H1 (cell line): ENCODE measurements at places on chromosomes 2 and 18.
A peak's percentile ranks its signal among the peaks of the same experiment; 100 is the strongest.

DNA sequence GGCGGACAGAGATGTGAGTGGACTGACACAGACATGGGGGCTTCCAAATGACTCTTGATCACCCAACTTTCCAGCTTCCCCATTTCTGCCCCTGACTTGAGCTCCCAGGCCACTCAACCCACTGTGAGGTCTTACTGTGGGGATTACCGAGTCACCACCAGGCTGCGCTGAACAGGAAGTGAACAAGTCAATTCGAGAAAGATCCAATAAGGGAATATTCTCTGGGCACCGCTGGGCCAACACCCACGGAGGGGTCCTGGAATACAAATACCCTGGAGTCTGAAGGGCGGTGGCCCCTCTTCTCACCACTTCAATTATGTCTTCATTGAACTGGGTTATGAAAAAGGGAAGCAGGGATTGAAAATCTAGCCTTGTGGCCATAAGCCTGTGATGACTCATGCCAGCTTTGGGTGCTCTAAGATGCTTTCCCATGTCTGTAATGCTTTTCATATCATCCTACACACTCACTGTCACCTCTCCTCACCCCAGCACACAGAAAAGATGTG is 37.7 kb downstream of the BCL11A start:
- H3K4me1 ChIP-seq, result peaks cover 51% of the 10 kb centered on the region
- 0 out of 2 replicates have a peak overlapping the region, but pooled peaks have one; percentile 6 for H3K27ac ChIP-seq
- no peak overlapping the region for H3K4me3 ChIP-seq
- no peak for DNase-seq

DNA sequence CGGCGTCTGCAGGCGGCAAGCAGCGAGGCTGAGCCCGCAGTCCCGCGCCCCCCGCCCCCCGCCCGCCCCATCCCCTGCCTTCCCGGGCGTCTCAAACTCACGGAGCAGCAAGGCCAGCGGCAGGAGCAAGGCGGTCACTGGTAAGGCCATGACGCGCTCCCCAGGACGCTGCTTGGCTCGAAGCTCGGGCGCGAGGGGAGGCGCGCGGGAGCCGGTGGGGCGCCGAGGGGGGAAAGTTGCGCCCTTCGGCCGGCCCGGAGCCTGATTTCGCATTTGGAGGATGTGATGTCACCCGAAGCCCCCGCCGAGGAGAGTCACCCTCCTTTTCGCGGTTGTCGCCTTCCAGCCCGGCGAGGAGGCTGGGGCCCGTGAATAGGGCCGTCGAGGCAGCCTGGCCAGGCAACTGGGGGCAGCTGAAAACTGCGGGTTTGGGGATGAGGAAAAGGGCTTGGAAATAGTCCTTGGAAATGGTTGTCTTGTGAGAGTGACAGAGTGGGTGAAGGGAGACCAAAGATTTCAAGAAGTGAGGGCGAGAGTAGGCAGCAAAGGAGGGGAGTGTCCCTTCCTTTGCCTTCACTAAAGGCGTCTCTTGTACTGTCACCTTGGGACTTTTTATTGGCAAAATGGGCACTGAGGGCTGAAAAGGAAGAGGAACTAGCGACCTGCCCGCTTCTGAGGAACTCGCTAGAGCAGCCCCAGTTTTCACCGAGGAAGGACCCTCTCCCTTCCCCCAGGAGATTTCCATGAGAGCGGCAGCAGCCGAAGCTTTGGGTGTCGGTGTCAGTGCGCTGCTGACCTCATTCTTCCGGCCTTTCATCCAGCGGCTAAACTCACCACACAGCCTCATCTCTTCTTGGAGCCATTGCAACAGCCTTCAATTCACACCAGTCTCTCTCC is at the start of gene CD8A:
Gene CD8A (minus strand): TSS at position 238 of the 897 bp plus-strand sequence. CDS start 88 bp downstream, at position 150.
- no peak within 1 kb of the TSS for H3K27ac ChIP-seq
- peak; percentile 67 for DNase-seq
- peaks cover 4% of the 10 kb centered on the region for H3K4me1 ChIP-seq

DNA sequence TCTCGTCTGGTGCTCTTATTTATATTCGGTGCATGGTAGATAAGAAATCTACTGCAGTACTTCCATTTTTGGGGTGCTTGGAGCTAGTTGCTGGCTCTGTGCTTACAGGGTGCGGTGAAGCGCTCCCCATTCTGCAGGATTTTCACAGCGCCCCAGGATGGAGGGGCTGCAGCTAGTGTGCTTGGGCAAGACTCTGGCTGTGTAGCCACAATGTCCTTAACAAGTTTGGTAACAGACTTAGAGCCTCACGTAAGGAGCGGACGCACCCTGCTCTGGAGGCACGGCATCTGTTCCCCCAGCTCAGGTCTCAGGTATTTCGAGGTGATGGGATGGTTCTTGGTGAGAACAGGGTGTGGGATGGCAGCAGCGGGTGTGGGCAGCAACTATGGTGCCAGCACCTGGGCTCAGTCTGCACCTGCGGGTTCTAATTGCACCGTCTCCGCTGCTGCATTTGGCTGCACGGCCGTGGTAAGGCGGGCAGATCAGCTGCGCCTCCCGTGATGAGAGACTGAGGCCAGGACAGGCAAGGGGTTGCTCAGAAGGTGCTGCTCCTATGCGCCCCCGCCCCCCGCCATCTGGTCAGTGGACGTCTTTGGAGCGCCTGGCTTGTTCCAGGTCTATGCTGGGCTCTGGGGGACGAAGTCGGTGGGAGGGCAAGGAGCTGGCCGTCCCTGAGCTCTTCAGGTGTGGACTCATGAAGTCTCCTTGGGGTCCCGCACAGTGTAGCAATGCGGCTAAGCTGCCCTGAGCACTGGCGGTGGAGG is 20.1 kb upstream of the ALLC start:
- H3K4me3 ChIP-seq, result no peak overlapping the region
- H3K4me1 ChIP-seq, result no peaks in the 10 kb centered on the region
- H3K27ac ChIP-seq, result no peak overlapping the region
- DNase-seq, result no peak
- H3K36me3 ChIP-seq, result no peaks in the 10 kb centered on the region
- H3K27me3 ChIP-seq, result no peaks in the 10 kb centered on the region; the same call in 1 of the 2 replicates

- peaks cover 16% of the 10 kb centered on the region for H3K4me1 ChIP-seq
- H3K27ac ChIP-seq, result no peak overlapping the region
- no peak overlapping the region for H3K4me3 ChIP-seq
- H3K36me3 ChIP-seq, result no peaks in the 10 kb centered on the region
Observed at GRCh38 chr2:144348846-144349245, 171.1 kb downstream of the ZEB2 start.

DNA sequence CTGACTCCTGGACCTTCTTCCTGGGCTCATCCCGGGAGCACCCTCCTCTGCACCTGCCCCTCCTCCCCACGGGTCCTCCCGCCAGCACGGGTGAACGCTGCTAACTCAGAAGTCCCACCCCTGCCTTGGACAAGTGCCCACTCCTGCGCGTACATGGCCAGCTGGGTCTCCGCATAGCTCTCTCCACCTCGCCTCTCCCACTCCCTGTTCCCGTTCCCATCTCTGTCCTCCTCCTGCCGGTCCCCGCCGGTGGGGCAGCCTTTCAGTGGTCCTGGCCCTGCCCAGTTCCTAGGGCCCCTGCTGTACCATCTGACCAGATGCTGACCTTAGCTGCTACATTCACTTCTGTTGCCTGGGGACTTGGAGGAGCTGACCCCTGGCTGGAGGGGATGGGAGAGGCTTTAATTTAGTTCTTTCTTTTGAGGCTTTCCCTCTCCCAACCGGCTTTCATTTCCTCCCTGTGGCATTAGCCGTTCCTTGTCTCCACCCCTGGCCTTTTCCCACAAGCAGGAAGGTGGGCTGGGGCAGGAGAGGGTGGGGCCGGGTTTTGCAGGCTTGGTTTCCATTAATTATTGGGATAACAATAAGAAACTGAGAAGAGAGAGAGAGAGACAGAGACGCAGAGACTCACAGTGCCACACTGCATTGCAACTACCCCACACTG is 136.1 kb downstream of the SH3BP4 start:
- no peak overlapping the region for H3K4me3 ChIP-seq
- no peak for DNase-seq
- H3K27ac ChIP-seq, result no peak overlapping the region
- no peaks in the 10 kb centered on the region for H3K36me3 ChIP-seq

DNA sequence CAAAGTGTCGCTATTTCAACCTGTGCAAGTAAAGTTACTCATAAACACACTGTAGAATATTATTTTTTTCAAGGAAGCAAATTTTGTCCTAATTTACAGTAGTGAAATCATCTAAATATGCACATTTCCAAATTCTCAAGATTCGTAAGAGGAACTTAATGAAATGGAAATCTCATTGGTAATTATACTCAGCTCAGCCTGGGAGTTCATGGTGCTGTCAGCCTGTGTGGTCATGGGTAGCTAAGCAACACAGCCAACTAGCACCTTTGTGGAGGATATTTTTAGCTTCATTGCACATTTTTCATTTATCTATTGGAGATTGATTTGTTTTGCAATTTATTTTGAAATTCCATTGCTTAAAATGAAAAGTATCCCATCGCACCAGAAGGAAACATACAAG is 975.7 kb upstream of the ZEB2 start:
- H3K36me3 ChIP-seq, result no peaks in the 10 kb centered on the region
- no peak for DNase-seq
- no peaks in the 10 kb centered on the region for H3K4me1 ChIP-seq
- H3K4me3 ChIP-seq, result no peak overlapping the region
